ENCODE measurements at places on chromosomes 4 and X.

DNA sequence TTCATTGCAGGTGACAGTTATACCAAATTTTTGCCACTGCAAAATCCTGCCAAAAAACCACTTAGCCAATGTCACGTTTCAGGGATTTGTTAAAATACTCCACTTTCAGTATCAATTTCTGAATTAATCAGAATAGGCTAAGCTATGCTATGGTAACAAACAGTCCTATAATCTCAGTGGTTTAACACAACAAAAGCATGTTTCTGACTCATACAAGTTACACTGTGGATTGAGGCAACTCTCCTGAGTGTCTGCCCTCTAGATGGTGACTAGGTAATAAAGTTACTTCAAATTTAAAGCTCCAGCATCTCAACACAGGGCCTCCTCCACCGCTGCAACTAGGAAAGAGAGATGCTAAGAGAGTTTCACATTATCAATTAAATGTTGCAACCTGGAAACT is 23.0 kb upstream of the RADX start:
- no peak for DNase-seq

DNA sequence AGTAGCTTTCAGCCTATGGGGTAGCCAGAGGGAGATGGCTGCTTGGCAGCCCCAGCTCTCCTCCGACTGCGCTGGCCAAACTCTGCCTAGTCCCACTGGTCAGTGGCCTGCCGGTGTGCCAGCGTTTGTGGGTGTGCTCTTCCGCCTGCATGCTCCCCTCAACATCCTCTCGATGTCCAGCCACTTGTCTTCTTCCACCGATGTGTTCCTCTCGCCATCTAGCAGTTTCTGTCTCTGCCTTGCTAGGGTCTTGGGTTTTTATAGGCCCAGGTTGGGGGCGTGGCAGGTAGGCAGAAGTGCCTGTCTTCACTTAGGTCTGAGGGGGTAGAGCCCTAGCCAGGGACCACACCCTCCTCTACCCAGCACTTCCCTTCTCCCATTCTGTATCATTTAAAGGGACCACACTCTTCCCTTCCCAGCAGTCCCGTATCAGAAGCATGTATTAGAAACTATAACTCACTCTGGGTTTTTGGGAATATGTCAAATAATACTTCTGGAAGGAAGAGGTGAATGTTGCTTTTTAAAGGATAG is 124.4 kb downstream of the KDM6A start:
- no peak for DNase-seq

- no peak for DNase-seq
These were observed 23.9 kb upstream of the NWD2 start for GRCh38 chr4:37220685-37221084.

DNA sequence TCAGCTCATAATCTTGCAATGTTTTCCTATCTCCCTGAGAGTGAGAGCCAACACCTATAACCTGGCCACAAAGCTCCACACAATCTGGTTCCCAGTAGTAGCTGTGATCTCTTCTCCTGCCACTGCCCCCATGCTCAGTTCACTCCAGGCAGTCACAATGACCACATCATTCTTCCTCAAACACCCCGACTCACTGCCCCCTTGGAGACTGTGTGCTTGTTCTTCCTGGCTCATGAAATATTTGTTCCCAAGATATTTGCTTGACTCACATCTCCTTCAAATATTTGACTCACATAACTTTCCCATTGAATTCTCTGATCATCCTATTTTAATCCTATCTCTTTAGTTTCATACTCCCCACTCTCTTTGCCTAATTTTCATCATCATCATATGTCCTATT is 173.7 kb downstream of the AREG start:
- DNase-seq: no peak

- no peak for DNase-seq
These were observed 75.6 kb upstream of the HELT start for GRCh38 chr4:184942444-184943425.

DNA sequence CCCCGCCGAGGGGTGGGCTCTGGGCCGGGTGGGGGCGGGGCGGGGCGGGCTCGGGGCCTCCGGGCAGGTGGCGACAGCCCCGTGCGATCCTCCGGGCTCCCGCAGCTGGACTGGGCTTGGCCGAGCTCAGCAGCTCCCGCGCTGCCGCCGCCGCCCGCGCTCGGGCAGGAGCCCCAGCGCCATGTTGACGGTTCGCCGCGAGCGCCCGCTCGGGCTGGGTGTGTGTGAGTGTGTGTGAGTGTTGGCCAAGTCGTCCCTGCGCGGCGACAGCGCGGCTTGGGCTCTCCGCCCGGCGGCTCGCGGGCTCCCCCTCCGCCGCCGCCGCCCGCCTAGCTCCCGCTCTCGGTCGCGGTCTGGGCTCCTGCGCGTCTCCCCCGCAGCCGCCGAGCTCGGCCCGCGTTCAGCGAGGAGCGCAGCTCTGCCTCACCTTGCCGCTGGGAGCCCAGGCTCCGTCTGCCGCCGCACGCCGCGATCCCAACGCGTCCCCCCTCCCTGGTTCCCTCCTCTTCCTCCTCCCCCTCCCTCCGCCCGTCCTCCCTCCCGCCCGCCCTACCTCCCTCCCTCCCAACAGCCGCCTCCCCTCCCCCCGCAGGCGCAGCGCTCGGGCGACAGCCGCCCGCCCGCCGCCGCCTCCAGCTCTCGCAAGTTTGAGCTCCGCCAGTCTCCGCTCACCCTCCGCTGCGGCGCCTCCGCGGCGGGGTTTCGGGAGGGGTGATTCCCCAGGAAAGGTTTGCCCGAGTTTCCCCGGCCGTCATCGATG is at the start of gene BCOR:
TSS of gene BCOR (minus strand) at position 455 of the 760 bp plus-strand sequence. CDS start 20,029 bp downstream, outside the sequence.
- DNase-seq: no peak

DNA sequence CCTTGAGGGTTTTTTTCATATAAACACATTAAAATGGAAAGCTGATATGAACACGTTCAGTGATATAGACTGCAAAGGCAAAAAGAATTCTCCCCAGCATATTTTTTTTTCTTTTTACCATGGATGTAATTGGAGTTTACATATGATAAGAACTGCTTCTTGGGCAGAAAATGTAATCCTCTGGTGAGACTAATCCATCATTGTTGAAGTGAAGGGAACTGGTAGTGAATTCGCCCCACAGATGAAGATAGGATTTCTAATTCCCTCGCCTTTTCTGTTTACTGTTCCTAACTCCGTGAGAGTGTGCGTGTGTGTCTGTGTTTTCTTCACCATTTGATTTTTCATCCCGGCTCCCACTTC is 88.9 kb downstream of the GPR143 start:
- no peak for DNase-seq

DNA sequence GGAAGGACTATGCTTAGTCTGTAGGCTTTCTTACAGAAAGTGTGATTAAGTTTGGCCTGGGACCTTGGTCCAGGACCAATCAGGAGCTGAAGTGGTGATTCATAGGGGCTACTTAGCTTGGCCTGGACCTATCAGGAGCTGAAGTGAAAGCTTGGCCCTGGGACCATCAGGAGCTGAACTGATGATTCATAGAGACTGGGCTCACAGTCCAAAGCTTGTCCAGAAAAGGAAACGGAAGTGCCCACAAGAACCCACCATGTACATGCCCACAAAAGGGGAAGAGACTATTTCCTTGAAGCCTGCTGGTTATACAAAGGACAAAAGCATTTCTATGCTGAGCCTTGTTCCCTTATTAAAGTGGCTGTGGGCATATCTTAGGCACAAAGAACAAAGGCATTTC is 12.6 kb downstream of the TENT5D start:
- no peak for DNase-seq

GRCh38 chr4:71261633-71262121 is 77.1 kb upstream of the SLC4A4 start:
- DNase-seq: no peak

GRCh38 chr4:72954811-72955210 is 114.7 kb downstream of the COX18 start:
- DNase-seq: no peak

- no peak for DNase-seq
These were observed 44.4 kb downstream of the BBS12 start for GRCh38 chr4:122776916-122777315.

DNA sequence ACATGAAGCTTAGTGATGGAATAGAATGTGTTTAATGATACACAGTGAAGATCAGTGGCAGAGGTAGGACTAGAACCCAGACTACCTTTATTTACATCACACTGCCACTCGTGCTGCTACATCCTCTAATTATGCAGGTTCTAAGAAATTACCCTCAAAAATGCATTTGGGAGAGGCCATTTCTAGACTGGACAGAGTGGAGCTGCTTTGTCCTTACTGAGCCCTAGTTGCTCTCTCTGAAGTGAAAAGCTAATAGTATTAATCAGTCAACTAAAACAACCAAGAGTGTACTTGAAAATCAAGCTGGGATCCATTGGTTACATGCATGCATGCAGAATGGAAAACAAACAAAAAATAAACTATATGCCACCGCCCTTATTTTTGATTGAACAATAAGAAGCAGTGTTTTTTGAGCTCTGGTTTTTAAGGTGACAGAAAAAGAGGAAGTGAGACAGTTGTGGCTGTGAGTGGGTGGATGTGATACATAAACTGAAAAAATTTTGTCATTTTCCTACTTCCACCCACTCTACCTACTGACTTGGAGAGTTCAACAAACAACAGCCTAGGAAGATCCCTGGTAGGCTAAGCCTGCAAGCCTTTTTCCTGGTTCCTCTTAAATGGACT is 6.8 kb upstream of the VSIG4 start:
- DNase-seq: peak; percentile 2

DNA sequence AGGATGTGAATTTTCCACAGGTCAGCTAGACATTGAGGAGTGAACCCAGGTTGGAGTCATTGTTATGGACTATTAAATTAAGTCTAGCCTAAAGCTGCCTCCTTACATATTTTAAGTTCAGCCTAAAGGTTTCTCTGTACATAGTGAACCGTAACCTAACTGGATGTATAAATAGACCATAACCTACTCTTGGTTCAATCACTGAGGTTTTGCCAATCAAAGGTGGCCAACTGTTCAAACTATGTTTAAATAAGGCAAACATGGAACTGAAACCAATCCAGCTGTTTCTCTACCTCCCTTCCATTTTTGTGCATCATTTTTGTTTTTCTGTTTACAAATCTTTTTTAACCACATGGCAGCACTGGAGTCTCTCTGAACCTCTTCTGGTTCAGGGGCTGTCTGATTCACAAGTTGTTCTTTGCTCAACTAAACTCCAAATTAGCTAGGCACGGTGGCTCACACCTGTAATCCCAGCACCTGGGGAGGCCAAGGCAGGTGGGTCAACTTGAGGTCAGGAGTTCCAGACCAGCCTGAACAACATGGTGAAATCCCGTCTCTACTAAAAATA is 43.9 kb upstream of the SFRP2 start:
- DNase-seq: no peak

- DNase-seq: no peak
These were observed 9.2 kb downstream of the GUCY1A1 start for GRCh38 chr4:155675709-155676429.

GRCh38 chr4:153950100-153950979 is 161.5 kb upstream of the SFRP2 start:
- no peak for DNase-seq

DNA sequence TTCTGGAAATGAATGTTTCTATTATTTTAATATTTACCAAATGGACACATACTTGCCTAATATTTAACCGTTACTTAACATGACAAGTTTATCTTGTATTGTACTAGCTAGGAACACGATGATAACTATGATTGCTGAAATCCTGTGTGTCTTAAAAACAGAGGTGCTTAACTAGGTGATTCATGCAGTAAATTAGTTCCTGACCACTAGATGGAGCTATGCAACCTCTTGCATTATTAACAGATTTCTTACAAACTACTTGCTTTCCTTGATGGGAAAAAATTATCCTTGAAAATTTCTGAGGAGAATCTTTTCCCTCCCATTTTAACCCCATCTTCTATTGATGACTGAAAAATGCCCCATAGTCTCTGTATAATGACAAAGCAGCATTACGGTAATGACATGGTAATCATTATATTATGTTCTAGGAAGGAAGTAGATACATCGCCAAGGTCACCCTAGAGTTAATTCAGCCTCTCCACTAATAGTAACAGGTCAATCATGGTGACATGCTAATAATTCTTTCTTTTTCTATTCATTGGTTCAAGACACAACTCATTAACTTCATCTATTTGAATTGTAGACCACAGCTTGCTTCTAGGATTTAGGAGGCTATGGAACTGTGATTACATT is 844.2 kb downstream of the RAPGEF2 start:
- DNase-seq: no peak

DNA sequence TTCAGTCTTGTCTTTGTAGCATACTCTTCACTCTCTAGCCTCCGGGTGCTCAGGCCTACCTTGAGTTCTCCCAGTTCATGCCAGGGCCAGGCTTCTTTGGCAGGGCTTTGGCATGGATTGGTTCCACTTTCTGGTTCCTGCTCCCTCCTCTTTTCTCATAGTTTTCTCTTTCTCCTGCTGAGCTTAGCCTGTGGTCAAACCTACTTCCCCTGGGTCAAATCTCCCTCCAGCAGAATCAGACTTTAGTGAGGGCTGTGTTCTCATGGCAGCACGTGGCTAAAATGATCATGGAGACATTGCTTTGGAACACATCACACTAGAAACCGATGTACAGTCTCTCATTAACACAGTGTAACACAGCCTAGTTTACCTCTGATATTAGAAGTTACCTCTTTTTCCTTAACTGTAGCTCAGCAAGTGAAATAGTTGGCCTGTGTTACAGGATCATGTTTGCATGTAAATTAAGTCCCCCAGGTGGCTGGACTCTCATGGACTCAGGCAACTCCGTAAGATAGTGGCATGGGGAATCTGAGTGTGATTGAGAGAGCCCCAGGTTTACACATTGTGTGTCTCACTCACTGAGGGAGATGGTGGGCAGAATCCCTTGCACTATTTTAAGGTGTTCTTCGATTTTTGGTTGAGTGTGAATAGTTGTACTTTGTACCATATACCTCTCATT is 13.3 kb downstream of the RAB9A start:
- DNase-seq: no peak

- DNase-seq: no peak
These were observed 110.4 kb downstream of the SCD5 start for GRCh38 chr4:82688091-82688795.

- DNase-seq: no peak
These were observed 171.9 kb downstream of the DCTD start for GRCh38 chr4:182745237-182745636.

DNA sequence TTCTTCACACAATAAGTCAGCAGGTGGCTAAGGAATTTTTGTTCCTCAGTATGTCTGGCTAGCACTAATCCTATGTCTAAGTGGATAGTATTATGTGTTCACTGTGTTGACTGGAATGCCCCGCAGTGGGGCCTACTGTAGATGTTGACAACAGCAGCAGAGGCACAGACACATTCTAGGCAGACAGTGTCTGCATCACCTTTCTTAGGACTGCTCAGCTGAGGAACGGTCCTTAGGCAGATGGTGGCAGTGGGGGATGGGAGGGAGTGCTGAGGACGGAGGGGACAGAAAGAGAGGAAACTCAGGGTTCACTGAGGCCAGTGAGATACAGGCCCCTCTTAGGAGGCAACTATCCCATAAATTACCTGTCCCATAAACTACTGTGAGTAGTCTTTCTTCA is 44.6 kb upstream of the LEF1 start:
- no peak for DNase-seq

Measured in stimulated activated CD4-positive, alpha-beta T cell treated with anti-CD3 and anti-CD28 coated beads, TNF-alpha, amount 100 ng/mL, for 48 hours (primary cell).